MV-4-11 (cell line): ENCODE measurements at places on chromosomes 2 and 18.

- DNase-seq = no peak
Observed at GRCh38 chr2:54969940-54970338, 80.3 kb downstream of the RTN4 start.

DNA sequence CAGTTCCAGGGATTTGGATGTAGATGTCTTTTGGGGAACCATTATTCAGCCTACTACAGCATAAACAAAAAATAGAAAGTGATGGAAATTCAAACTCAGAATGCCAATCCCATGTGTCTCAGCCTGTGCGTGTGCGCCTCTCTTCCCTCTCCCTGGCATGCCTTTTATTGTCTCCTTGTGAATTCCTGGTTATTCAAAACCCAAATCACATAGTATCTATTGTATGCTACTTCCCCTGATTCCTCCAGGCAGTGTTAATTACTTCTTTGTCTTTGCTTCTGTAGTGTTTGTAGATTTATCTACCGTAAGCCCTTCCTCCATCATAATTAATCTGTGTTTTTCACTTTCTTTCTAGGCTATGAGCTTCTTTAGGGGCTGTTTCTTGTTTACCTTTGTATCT, 38.9 kb downstream of the RHBDD1 start:
- DNase-seq = no peak

- no peak for DNase-seq
Observed at GRCh38 chr2:16394072-16394985, 271.3 kb downstream of the CYRIA start.

- no peak for DNase-seq
Observed at GRCh38 chr2:237732790-237733381, 65.7 kb upstream of the RBM44 start.

GRCh38 chr2:217712431-217712830, 290.4 kb downstream of the TNS1 start:
- no peak for DNase-seq

- no peak for DNase-seq
Observed at GRCh38 chr2:50979495-50979894, 52.4 kb downstream of the NRXN1 start.

GRCh38 chr2:111202266-111203040, 81.7 kb downstream of the BCL2L11 start:
- DNase-seq = no peak

DNA sequence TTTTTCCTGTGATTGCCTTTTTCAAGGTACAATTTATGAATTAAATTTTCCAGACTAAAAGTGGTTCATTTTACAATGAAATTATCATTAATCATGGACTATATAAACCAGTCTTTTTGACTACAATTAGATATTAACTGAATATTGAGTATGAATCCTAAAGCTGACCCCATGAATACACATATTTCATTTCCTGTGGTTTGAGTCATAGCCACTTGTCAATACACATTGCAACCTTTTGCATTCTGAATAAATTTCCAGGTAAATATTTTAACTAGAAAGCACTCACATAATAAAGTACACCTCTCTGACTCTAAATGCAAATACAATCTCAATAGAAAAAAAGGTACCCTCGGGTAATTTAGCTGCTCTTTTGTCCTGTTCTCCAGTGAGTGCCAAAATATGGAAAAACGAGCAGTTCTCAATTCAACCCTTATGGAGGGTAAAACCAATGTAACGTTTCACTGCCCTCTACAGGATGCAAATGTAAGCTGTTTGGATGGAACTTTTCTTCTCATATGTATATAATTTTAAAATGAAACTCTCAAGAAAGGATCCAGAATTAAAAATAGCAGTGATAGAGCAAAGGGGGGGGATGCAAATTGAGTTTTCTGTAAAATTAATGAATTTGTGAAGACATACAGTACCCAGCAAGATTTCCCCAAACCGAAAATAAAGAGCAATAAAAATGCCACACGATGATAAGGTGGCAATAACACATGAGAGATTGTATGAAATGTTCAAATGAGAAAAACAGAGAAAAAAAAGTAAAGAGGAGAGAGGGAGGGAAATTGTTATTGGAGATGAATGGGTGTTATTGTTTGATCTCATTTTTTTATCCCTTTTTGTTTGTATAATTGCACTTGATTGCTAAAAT, 1795.7 kb upstream of the PIK3C3 start:
- no peak for DNase-seq

GRCh38 chr2:200863782-200864175, 679 bp downstream of the CLK1 start:
- DNase-seq = no peak

DNA sequence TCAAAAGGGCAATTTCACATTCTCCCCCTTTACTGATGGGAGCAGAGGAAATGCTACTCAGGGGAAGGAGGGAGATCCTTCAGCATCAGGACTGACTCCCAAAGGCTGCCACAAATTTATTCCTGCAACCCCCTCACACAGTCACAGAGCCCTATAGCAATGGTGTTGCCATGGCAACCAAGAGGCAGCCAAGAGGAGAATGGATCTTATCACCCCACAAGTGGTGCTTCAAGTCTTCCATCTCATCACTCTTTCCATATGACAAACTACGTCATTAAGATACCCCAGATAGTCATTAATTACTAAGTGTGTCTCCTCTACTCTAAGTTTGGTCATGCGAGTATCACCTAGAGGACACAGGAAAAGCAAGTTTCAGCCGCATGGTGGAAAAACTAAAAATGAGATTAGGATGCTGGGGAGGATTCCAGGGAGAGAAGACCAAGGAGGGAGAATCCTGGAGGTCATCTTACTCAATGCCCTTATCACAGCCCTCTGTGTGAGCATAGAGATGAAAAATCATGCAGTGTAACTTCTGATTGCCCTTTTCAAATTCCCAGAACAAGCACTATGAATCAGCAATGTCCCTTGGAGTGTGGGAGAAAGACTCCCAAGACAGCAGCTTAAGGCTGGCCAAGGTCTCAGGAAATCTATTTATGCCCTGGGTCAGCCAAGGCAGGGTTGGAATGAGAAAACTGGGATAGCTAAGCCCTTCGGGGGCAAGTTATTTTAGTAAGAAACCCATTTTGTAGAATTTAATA, 885.7 kb upstream of the KLHL29 start:
- no peak for DNase-seq

- DNase-seq = no peak
Observed at GRCh38 chr2:17115466-17115865, 402.8 kb downstream of the RAD51AP2 start.

DNA sequence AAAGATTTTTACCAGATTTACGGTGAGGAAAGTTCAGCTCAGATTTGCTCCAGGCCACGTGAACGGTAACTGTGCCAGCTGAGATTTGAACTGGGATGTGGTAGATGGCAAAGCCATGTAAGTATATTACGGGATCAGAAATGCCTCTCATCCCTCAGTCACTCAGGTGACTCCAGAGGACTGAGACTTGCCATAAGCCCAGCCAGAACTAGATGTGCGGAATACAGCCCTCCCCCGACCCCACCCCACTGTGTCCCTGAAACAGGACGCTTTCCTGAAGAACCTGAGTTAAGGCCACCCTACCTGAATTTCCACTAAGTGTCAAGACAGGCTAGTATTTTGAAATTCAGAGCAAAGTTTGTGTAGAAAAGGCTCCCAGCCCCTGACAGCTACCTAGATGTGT, 1.3 kb upstream of the FHL2 start:
- DNase-seq = no peak

GRCh38 chr18:36697905-36698304, 130.9 kb downstream of the TPGS2 start:
- no peak for DNase-seq

GRCh38 chr2:44230378-44230777, 44.9 kb upstream of the SLC3A1 start:
- no peak for DNase-seq

DNA sequence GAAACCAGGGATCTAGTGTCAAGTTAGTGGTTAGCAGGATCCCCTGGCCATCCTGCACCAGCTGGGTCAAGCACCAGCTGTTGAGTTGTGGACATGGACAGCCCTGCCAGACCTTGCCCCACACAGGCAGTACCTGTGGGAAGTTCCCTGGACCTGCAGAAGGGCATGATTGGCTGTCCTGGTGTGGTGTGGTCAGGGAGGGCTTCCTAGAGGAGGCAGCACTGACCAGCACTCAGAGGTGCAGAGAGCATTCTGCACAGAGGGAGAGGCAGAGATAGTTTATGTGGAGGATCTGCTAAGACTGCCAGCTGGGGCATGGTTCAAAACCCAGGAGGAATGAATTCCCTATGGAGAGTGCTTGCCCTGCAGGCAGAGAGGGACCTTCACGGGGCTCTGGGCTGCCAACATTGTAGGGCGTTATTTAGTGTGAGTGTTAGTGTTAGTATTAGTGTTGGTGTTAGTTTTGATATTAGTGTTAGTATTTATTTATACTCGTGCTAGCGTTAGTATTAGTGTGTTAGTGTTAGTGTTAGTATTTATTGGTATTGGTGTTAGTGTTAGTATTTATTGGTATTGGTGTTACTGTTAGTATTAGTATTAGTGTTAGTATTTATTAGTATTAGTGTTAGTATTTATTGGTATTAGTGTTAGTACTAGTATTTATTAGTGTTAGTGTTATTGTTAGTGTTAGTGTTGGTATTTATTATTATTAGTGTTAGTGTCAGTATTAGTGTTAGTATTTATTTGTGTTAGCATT, 31.9 kb downstream of the TWIST2 start:
- DNase-seq = no peak

GRCh38 chr18:39037925-39038324, 1472.3 kb upstream of the CELF4 start:
- DNase-seq = no peak

DNA sequence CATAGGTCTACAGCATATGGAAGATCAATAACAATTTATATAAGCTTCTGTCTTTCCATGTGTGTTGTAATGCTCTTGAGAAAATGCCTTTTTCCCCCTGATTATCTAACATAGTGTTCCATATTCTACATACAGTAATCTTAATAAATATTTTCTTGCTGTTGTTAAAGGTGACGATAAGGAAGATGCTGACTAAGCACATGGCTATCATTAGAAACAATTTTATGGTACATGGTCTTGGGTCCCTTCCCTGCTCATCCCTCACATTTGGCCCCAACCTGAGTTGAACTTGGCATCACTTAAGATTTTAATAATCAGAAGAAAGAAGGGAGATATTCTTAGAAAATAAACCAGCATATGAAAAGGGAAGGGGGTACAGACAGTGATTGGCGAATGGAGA, 382.1 kb upstream of the CDH20 start:
- no peak for DNase-seq

GRCh38 chr2:236008006-236008405, 160.2 kb downstream of the GBX2 start:
- no peak for DNase-seq

GRCh38 chr18:65968239-65969004, 217.6 kb downstream of the CDH7 start:
- DNase-seq = no peak

- DNase-seq = no peak
Observed at GRCh38 chr2:229633556-229633955, 80.8 kb downstream of the DNER start.

DNA sequence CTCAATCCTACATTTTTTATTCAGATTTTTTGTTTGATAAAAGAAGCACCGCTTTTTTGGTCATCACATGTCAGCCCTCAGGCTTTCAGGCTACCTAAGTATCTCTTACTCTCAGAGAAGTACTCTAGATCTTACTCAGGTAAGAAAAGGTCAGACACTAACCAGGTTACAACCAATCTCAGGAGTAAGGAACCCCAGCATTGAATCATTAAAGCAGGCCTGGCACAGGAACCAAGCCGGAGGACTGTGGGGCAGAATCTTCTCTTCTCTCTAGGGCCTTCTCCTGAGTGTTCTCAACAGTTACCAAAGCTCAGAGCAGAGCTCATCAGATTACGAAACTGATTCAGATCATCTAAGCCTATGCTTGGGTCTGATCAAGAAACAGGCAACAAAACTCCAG, 28.2 kb downstream of the RBMS1 start:
- no peak for DNase-seq

DNA sequence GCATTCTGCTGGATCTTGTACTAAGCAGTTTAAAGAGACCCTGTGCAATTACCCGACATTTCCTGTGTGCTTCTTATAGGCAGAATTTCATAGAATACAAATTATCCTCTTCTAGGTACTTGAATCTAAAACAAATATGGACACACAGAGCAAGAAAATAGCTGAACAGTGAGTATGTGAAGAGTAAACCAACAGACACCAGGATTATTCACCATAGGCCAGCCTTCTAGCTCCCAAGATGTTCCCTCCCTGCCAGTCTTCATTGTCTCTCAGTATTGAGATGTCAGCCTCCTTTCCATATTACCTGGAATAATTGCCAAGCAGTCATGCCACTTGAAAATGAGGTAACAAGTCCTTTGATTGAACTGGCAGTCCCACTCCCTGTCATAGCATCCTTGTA, 187.1 kb downstream of the PTPRM start:
- DNase-seq = no peak

GRCh38 chr18:25247725-25248124, 104.2 kb downstream of the ZNF521 start:
- no peak for DNase-seq

DNA sequence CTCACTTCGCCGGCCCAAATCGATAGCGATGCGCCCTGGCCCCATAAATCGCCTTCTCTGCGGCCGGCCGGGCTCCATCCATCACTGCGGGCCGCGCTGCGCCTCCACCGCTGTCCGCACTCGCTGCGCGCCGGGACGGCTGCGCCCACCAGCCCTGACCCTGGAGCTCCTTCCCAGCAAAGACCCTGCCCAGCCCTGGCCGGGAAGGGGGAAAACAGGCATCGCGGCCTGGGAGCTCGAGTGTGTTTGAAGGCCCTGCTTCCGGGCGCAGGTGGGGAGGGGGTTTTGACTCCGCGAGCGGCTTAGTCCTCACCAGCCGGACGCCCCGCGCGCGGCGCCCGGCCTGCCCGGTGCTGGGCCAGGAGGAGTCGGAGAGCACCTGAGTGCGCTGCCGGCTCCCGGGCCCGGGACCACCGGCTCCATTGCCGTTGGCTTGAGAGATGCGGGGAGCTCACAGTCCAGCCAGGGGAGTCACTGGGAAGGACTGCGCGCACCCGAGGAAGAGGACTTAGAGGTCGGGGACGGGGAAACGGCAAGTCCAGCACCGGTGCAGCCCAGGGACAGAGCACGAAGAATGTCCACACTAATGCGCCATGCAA, 1.1 kb downstream of the PAX8 start:
- no peak for DNase-seq

DNA sequence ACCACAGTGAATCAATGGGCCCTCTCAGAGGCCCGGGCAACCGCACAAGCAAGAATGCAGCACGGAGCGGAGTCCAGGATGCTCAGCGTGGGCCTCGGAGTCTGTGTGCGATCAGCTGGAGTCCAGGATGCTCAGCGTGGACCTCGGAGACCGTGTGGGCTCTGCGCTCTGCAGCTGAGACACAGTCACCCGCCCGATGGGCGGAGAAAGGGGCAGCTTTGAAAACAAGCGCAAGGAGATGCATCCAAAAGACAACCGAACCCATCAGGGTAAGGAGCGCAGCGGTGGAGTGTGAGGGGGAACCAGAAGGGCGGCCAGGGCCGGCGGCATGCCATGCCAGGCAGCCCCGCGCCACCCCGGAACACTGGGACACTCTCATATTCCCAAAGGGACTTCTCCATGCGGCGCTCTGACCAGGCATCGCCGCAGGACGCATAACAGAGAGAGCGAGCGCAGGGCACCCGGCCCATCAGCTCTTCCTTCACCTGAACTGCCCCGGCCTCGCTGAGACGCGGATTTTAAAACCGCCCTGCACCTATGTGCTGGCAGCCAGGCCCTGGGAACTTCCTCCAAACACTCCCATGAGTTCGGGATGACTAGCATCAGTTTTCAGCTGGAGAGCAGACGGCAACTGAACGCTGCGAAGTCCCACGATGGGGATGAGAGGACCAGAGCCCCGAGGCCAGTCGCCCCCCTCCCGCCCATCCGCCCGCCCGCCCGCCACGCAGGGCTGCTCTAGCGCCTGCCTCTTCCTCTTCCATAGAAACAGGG, 44.7 kb downstream of the MC5R start:
- DNase-seq = no peak
